NCI-H1092 (cell line): ENCODE measurements at places on chromosomes 5 and 9.

- no peak for DNase-seq
These were observed 51.9 kb downstream of the SEC61B start for GRCh38 chr9:99274016-99274415.

DNA sequence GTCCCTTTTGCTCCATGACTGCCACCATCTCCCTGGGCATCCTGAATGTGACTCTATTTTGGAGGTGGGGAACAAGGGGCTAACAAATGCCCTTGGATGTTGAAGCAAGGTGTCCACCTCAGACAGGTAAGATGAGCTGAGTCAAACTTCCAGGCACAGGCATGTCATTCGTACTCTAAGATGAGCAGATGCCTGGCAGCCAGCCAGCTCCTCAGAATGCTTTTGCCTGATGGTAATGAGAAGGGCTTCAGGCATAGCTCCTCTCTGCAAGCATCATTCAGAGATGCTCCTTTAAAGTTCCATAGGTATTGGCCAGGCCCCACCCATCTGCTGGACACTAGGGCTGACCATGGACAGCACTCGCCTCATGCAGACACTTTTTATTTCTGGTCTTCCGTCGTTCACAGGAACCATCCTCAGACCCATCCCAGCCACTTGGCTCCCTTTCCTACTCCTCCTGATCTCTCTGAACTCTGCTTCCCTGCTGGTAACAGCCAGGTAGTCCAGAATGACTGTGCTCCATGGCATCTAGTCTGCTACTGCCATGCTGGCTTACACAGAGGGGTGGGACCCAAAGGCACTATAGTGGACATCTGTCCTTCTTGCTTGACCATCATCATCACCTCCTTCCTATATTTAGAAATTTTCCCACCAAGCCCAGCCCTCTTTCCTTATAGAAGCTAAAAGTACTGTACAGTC is 118.8 kb downstream of the GLIS3 start:
- DNase-seq, result no peak

DNA sequence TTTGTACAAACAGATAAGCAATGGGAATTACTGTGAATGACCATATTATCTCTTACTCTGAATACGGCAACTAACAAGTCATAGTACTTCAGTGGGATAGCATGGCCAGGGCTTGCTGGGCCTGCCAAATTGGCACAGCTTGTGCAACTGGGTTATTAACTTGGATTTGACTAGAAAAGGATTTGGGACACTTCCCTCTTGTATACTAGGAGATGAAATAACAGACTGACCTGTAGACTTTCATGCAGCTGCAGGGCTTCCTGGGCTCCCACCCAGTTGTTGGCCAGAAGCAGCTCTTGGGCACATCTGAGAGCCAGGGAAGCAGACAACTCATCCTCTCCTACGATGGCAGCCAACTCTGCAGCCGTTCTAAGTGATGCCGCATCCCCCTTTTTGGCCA is 39.8 kb downstream of the CNOT8 start:
- DNase-seq, result no peak

DNA sequence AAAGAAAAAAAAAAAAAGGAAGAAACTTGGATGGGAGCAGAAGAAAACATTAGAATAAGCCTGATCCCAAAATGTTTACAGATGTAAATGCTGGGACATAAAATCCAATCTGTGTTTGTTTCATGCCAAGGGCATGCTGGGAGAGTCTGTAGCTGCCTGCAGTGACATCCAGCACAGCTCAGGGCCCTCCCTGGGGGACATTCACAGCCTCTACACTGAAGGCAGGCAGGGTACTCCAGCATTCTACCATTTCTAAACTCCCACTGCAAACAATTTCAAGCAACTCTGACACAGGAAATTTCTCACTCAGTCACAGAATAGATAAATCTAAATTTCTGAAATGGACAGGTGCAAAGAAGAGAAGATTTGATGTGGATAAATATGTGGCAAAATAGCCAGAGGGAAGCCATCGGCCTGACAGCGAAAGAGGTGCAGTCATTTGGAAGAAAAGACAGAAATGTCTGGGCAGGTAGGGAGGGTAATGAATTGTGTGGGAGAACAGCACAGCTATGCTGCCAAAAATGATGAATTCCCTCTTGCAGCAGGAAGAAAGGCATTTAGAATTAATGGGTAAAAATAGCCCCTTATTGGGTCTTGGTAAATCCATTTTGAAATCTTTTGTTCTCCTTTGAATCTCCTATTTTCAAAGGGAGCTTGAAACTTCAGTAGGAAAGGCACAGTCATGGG is 199.4 kb downstream of the MED10 start:
- no peak for DNase-seq

GRCh38 chr5:109307951-109308350 is 101.8 kb downstream of the PJA2 start:
- no peak for DNase-seq

- DNase-seq, result no peak
These were observed 263.5 kb downstream of the CWC27 start for GRCh38 chr5:65032250-65032649.

DNA sequence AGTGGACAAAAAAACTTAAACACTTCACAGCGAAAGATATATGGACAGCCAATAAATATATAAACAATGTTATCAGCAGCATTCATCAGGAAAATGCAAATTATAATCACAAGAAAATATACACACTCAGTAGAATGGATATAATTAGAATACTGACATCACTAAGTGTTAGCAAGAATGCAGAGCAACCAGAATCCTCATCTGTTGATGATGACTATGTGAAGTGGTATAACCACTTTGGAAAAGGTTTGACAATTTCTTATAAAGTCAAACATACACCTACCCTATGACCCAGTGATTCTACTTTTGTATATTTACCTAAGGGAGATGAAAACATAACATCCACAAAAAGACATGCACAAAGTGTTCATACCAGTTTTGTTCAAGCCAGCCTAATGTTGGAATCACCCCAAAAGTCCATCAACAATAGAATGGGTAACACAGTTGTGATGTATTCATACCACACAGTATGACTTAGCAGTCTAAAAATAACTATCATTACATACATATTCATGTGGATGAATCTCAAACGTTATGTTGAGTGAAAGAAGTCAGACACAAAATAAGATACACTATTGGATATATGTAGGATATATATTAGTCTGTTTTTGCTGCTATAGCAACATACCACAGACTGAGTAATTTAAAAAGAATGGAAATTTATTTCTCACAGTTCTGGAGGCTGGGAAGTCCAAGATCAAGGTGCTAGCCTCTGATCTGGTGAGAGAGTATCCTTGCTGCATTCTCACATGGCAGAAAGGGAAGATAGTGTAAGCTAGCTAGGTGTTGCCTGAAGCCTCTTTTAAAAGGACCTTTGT is 148.8 kb upstream of the ADAMTSL1 start:
- no peak for DNase-seq

GRCh38 chr9:98778711-98779530 is 17.4 kb downstream of the ANKS6 start:
- no peak for DNase-seq

GRCh38 chr5:61878471-61878870 is 427.5 kb upstream of the KIF2A start:
- DNase-seq, result no peak

- no peak for DNase-seq
These were observed 76.0 kb downstream of the ACTBL2 start for GRCh38 chr5:57406641-57407040.

DNA sequence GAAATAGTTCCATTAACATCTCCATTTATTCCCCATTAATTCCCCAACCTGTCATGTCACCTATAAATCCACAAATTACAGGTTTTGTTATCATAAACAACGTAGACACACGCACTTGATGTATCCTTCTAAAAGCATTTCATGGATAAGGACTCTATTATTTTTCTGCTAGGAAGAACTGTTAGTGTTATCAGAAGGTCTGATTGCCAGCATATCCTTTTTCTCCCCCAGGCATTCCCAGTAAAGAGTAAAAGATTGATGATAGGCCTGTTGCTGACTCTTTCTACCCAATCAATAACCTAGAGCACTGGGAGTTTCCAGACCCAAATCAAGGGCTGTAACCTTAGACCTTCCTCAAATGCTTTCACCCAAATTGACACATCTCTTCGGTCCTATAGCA is 60.8 kb downstream of the RFK start:
- DNase-seq, result no peak

- no peak for DNase-seq
These were observed 189.0 kb downstream of the SNCAIP start for GRCh38 chr5:122501089-122501435.

DNA sequence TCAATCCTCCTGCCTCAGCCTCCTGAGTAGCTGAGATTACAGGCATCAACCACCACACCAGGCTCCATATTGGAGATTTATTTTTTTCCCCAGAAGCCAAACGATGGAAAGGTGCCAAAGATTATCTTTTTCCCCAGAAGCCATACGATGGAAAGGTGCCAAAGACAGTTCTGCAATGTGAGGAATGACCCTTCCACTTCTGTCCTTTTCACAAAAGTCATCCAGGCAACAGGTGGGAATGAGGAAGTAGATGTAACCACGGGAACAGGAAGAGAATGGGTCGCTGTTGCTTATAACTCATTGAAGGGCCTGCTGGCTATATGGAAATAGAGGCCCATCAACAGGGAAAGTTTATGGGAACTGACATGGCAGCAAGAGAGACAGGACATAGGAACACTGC is 233.7 kb upstream of the MSX2 start:
- DNase-seq, result no peak

DNA sequence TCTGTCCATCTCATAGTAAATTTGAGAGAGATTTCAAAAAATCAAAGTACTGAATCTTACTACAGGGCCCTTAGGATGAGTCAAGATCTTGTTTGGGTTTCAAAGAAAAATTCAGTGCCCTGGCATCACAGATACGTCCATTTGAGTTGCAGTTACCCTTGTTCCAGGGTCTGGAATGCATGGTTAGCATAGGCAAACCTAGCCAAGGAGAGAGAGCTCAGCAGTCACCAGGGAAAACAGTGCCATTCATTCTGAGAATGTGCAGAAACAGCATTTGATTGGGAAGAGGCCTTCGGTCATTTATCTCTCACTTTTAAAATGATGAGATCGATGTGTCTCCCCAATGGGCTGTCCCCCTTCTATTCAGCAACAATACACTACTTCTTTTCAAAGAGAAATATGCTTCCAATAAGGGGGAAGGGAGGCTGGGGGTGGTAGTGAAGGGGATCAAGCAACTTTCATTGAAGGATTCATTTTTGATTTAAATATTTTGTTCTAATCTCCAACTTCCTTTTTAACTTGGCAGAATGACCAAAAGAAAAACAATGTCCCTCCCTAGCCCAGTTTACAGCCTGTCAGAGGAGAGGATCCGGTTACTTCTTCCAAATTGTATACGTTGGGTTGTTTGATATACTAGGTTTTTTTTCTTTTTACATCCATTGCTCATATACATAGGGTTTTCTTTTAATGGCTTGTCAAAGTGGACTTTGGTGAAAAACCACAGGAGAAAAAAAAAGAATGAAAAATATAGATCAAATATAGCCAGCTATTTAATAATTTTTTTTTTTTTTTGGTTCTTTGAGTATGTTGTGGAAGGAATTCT is 491.1 kb downstream of the CCDC171 start:
- DNase-seq, result no peak
